A549 treated with DMSO at 1 μM for 4 hours (cell line): ENCODE measurements at places on chromosomes 3 and 15. TPM values are rescaled to one million over a fixed set of nuclear protein-coding genes. Genes with fewer than 3 reads are reported as not detected.

HCLS1 gene
- total RNA-seq = 0.07 to 0.20 TPM (median 0.16 TPM) in 4 of 5 replicates, not detected in the other

TMCO5A gene
- not detected in 5 replicates for total RNA-seq

CCR9 gene
- not detected in 5 replicates for total RNA-seq

ZNF860 gene
- 0.97 to 1.5 TPM (median 1.1 TPM) in 5 replicates for total RNA-seq

GOLGA8A gene
- 4.6 to 10.7 TPM (median 9.3 TPM) in 5 replicates for total RNA-seq

SLC9A9 gene
- 0.17 to 0.48 TPM (median 0.21 TPM) in 4 of 5 replicates, not detected in the other for total RNA-seq

RPUSD2 gene
- total RNA-seq = 15.2 to 16.6 TPM (median 16.0 TPM) in 5 replicates

SEMA6D gene
- total RNA-seq = not detected in 5 replicates
